ENCODE measurements at places on chromosomes 16 and 17.

DNA sequence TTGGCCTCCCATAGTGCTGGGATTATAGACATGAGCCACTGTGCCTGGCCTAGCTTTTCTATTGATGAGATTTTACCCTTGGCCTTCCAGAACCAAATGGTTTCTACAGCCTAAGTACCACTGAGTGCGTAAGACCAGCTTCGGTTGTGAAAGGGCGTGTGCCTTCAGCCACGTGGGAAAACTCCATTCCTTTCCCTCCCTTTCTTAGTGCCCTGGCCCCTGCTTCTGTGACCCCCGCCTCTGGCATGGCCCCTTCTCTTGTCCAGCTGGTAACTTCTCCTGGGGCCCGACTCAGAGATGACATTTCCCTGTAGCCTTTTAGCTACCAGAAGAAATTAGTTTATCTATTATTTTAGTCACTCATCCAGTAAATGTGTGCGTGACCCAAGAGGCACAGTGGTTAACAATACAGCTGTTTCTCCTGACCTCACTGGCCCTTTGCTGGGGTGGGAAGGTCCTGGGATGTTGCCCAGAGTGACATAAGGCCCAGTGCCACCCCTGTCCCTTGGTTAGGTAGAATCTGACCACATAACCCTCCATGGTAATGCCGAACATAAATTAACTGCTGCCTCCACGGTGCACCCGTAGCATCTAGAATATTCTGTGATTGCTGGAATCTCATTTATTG, 97.3 kb downstream of the PLCG2 start:
- DNase-seq, result no peak

GRCh38 chr16:30076276-30076791, 540 bp downstream of the PPP4C start:
- DNase-seq, result no peak

- DNase-seq, result no peak
Observed at GRCh38 chr16:5026664-5027063, 7.1 kb downstream of the NAGPA start.

GRCh38 chr17:44209786-44210341, 9.6 kb downstream of the UBTF start:
- no peak for DNase-seq

DNA sequence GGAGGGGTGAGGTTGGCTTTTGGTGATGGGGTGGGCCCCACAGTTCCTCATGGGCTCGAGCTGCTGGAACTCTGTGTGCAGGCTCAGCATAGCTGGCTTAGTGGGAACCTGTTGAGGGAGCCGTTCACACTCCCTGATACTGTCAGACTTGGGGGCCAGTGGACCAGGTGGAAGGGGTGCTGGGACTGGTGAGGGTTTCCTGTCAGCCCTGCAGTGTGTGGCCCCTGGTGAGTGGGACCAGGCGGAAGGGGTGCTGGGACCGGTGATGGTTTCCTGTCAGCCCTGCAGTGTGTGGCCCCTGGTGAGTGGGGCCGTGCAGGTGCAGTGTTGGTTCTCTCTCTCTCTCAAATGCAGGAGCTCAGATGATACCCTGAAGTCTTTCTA, 45.1 kb upstream of the ZNF750 start:
- no peak for DNase-seq

- DNase-seq, result no peak
Observed at GRCh38 chr17:49887744-49888360, 40.0 kb upstream of the TAC4 start.

GRCh38 chr16:85641776-85642176, 28.7 kb downstream of the GSE1 start:
- peak; percentile 60 for DNase-seq

- no peak for DNase-seq
Observed at GRCh38 chr16:17470908-17471718, at the start of gene XYLT1. Gene XYLT1 (minus strand): TSS chr16:17470960. CDS start chr16:17470796, 164 bp downstream.

- DNase-seq, result no peak
Observed at GRCh38 chr17:27222515-27222914, 71.4 kb upstream of the WSB1 start.

DNA sequence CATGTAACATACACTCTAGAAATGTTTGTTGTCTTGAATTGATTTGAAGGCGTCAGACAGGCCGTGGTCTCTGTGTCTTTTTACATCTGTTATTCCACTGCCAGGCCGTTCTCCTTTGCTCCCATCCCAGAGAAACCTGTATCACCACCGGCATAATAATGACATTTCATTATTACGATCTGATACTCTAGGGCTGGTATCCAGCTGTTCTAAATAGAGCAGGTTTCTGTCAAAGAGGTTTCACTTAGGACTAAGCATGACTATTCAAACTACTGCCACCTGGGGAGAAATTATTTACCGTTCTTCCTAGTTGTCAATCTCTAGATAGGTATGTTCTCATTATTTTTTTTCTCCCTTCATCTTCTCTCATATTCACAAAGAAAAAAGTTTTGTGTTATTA, 1016.2 kb upstream of the EEF2KMT start:
- no peak for DNase-seq

DNA sequence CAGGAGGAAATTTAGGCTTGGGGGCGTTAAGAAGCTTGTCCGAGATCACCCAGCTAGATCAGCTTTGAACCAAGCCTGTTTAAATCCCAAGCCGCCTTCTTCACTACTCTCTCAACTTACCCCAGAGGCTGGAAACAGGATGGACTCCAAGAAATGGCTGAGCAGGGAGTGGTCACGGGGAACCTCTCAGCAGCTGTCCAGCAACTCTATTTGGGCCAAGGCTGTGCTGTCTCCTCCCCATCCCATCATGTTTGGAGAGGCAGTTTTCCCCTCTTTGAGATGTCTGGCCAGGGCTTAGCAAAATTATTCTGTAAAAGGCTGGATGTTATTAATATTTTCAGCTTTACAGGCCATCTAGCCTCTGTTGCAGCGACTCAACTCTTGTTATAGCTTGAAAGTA, 305.7 kb downstream of the RBFOX1 start:
- no peak for DNase-seq

DNA sequence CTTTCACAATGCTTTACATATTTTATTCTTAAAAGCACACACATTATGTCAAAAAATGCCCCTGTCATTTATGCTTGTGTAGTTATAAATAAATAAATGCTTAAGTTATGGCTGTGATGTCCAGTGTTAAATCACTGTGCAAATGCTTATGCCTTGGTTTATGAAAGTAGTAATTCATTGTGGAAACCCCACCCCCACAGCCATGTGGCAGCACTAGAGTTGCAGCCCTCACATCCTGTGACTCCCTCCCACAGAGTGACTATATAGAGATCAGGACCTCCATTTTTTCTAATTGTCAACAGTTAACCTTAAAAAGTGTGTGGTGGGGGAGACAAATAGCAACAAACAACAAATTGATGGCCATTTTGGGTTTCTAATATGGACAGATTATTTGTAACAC, 2.4 kb downstream of the SKAP1 start:
- DNase-seq, result peak; percentile 69

GRCh38 chr16:14024283-14024682, 46.8 kb upstream of the MRTFB start:
- DNase-seq, result no peak

DNA sequence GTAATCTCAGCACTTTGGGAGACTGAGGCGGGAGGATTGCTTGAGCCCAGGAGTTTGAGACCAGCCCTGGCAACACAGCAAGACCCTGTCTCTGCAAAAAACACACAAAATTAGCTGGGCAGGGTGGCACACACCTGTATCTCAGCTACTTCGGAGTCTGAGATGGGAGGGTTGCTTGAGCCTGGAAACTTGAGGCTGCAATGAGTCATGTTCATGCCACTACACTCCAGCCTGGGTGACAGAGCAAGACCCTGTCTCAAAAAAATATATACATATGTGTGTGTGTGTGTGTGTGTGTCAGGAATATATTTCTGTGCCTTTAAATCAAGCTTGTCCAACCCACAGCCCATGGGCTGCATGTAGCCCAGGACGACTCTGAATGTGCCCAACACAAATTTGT, 55.2 kb downstream of the CRISPLD2 start:
- no peak for DNase-seq

DNA sequence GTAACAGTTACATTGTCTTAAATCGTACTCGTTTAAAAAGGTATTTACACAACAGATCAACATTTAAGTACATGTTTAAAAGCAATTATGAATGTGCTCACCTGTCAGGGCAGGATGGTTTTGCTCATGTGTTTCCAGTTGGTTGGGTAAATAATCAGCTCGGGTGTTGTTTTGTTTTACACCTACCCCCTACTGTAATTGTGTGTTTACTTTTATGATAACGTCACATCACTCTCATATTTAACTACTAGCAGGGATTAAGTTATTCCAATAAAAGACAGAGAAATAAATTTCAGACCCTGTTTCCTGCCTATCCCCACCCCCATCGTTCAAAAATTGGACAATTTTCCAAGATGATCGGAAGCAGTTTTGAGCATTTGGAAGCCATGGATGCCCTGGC, 390.2 kb downstream of the SEC14L1 start:
- no peak for DNase-seq

- peak; percentile 85 for DNase-seq
Observed at GRCh38 chr16:84535851-84536250, 31.4 kb upstream of the MEAK7 start.

DNA sequence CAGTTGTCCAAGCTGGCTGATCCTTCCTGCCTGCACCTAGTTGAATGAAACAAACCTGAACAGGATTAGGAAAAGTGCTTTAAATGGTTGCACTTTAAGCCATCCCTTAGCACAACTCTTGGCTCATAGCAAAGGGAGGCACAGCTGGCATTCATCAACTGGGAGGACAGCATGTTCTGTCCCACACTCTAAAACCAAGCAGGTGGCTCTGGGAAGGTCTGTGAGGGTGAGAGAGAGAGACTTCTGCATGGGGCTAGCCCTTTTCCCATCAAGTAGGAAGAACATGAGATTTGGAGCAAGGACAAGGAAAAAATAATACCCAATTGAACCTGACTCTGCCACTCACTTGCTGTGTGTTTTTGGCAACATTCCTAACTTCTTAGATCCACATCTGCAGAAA, 140.9 kb upstream of the CCL2 start:
- no peak for DNase-seq

GRCh38 chr17:78528541-78528940, 48.7 kb downstream of the DNAH17 start:
- DNase-seq, result no peak

DNA sequence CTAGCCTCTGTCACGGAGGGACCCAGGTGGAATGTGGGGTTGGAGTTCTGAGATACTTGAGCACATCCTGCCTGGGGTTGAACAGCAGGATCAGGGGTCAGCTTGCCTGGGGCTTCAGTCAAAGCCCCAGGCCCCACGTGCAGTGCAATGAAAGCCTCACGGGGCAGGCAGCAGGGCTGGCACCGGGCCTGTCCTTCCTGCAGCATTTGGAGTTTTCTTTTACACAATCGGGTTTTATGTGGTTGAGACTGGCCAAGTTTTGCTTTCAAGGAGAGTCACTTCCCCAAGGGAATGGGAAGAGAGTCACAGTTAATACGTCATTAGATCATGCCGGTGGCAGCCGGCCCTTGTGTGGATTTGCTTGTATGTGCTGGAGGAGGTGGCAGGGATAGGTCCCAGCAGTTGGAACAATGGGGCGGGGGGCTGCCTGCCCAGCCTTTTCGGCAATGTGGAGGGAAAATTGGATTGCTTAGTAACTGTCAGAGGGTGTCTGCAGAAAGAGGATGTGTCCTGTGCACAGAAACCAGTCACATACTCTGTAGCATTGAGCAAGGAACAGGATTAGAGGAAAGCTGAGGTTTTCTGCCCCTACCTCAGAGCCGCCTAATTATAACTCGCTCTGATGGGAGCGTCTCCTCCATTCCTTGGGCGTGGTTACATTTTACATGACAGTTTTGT, 4.5 kb downstream of the RMI2 start:
- no peak for DNase-seq

GRCh38 chr16:72291121-72291520, 119.2 kb upstream of the PMFBP1 start:
- DNase-seq, result peak; percentile 10

DNA sequence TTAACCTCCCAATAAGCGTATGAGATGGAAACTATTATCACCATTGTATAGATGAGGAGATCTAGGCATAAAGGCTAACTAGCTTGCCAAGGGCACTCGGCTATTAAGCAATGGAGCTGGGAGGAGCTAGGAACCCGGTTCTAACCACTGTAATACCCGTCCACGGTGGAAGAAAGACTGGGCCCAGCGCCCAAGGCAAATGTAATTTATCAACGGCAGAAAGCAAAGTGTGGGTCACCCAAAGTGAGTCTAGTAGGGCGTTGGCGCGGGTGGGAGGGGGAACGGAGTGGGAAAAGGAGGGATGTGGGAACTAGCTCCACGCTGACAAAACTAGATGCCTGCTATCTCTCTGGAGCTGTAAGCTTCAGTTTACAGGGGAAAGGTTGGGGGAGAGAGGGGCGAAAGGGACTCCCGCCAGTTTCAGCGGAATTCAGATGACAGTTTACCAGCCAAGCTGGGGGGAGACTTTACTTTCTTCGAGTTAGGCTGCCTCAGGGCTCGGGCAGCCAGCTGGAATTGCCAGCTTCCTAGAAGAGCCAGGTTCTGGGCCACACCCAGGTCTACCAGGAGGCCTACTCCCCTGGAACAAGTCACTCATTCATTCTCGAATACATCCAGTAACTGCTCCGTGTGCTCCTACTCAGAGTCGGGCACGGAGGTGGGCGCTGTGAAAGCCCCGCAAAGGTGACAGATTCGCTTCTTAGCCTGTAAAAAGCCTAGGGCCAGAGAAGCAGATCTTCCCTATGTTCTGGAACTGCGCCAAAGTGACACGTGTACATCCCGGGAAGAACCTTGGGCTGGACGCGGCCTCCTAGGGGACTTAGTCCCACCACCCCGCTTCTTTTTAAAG, 837 bp downstream of the LRRC59 start:
- peak; percentile 29 for DNase-seq

Data from SW480 (cell line).